Panc1 (cell line): ENCODE measurements at places on chromosomes 7 and 10. TPM values are rescaled to one million over a fixed set of nuclear protein-coding genes. Genes with fewer than 3 reads are reported as not detected.
A peak's percentile ranks its signal among the peaks of the same experiment; 100 is the strongest.

Gene NEUROD6
- total RNA-seq: not detected

Gene WIPF3
- total RNA-seq: 2.0 TPM

Gene CTAGE4
- 5.9 TPM for total RNA-seq

Gene ITIH5
- not detected for total RNA-seq

Gene TLL2
- 0.64 TPM for total RNA-seq

DNA sequence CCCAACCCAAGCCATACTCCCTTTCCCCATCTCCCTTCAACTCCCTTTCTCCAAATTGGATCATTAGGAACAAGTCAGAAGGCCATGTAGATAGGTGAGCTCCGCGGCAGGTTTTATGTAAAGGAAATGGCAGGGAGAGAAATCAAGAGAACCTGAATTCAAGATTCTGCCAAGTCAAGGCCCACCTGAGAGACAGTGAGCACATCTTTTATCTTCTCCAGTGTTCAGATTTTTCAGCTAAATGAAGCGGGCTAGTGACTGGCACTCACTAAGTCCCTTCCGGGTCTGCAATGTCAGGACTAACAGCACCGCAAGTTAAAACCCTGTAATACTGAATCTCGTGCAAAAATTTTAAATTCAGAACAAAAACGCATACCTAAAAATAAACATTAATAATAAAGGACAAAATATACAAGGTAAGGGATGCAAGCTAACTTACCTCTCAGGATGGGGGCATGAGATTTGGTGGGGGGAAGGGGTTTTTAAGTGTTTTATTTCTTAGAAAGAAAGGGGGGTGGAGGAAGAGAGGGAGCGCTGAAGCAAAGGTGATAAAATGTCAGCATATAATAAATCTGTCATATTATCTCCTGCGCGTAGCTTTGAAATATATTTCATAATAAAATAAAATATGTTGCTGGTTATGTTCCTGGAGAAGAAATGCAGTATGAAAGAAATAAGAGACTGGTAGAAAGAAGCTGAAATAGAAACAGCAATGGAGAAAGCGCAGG lies 17.6 kb downstream of the TCAF1 start:
- no peak for DNase-seq

DNA sequence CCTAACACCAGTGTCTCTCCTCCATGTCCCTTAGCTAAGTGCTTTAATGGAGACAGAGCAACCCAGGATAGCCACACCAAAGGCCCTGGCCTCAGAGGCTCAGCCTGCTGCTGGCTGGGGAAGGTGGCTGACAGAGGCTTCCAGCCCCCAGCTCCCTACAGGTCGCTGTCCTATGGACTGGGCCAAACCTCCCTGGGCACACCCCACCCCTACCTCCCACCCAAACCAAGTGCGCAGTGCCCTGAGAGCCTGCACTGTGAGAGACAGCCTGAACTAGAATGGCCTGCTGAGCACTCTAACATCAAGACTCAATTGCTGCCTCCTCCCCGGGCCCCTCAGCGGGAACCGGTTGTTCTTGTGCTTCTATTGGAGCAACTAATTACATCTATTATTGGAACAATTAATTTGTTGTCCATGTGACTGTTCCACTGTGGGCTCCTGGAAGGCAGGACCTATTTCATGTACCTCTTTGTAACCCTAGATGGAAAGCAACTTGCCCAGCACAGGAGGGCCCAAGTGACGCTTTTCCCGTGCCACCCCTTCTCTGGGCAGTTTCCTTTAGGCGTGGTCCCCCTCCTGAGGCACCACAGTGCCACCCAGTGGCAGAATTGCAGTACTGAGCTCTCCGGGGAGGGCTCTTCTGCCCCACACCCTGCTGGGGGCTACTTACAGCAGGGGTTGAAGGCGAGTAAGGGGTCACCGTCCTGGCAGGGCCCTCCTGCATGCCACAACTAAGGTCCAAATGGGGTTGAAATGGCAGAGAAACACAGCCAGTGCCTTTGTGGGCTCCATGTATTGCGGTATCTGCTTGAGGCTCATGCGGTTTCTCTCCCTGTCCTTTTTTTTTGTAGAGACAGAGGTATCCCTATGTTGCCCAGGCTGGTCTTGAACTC lies 63.7 kb upstream of the WAPL start:
- DNase-seq: peak; percentile 64

DNA sequence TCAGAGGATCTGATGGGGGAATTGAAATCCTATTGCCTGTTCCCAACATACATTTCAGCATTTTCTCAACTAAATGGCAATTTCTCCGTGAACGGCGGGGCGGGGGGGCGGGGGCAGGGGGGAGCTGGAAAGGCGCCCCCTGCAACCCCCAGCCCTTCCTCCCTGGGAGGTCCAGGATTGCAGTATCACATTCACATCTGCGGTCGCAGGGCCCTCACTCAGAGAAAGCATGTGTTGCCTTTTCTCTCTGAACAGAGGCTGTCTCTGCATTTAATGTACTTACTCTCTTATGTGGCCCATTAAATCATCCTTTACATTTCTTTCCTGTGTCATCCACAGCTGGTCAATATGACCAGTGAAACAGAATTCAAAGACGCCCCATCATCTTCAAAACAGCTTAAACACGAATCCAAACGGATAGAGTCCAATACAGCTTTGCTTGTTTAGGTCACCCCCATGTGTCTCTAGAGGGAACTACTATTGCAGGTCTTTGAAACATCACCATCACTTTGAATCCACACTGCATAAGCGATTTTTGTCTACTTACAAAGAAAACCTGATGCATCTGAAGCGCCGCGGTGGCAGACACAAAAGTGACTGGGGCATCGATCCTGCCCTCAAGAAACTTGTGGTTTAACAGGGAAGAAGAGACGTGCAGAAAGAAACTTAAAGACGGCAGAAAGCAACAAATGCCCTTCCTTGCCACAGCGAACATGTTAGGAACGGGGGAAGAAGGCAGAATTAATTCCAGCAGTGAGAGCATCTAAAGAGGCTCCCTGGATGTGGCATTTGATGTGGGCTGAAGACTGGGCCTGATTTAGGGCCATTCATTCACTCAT lies 17.0 kb upstream of the ECHDC3 start:
- DNase-seq: peak; percentile 41

GRCh38 chr10:5288359-5288758 lies 76.4 kb upstream of the UCN3 start:
- no peak for DNase-seq

GRCh38 chr7:38171623-38172391 lies 6.2 kb upstream of the STARD3NL start:
- no peak for DNase-seq

GRCh38 chr10:1416456-1417037 lies 320.8 kb downstream of the ADARB2 start:
- DNase-seq: no peak

- no peak for DNase-seq
Measured at GRCh38 chr10:26488344-26488743, 50.2 kb downstream of the APBB1IP start.

DNA sequence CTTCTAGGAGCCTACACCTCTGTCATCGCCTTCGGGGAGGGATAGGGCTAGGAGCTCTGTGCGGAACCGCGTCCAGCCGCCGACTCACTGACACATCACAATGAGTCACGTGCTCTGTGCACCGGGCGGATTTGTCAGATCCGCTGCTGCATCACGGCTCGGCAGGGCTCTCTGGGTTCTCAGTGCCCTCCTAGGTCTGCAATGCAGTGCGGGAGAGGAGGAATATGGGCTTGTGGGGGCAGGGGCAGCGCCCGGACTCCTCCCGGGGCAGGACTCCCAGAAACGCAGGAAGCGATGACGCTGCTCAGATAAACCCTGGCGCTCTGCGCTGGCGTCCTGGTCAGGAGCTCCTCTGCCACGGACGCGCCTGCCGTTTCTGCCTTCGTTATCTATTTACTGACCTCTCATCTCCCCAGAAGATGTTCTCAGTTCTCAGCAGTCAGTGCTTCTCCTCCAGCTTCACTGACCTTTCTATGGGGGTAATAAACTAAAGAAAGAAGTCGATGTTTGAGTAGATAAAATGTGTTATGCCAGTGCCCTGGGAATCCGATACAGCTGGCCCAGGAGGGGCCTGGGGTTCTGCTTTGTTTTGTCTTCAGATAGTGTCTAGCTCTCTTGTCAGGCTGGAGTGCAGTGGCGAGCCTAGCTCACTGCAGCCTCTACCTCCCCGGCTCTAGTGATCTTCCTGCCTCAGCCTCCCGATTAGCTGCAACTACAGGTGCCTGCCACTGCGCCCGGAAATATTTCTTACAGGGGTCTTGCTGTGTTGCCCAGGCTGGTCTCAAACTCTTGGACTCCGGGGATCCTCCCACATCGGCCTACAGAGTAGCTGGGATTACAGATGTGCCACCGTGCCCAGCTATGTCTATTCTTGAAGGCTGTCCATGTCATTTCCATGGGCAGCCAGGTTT lies 22.8 kb upstream of the ITGB1 start:
- DNase-seq: peak; percentile 95

GRCh38 chr7:139702811-139703486 lies 74.8 kb downstream of the HIPK2 start:
- no peak for DNase-seq
